Fibroblast of lung (primary cell): ENCODE measurements at places on chromosomes 4 and X. TPM values are rescaled to one million over a fixed set of nuclear protein-coding genes. Genes with fewer than 3 reads are reported as not detected.
A peak's percentile ranks its signal among the peaks of the same experiment; 100 is the strongest.

Gene CTAG2
- total RNA-seq = not detected in 2 replicates

Gene VMA21
- total RNA-seq = 39.3 and 40.1 TPM in 2 replicates

Gene MTTP
- total RNA-seq = 0.26 and 0.83 TPM in 2 replicates

Gene SPIN2A
- 0.50 and 0.51 TPM in 2 replicates for total RNA-seq

Gene ARMCX2
- total RNA-seq = 73.7 and 107 TPM in 2 replicates

Gene CXorf49
- total RNA-seq = not detected in 2 replicates

DNA sequence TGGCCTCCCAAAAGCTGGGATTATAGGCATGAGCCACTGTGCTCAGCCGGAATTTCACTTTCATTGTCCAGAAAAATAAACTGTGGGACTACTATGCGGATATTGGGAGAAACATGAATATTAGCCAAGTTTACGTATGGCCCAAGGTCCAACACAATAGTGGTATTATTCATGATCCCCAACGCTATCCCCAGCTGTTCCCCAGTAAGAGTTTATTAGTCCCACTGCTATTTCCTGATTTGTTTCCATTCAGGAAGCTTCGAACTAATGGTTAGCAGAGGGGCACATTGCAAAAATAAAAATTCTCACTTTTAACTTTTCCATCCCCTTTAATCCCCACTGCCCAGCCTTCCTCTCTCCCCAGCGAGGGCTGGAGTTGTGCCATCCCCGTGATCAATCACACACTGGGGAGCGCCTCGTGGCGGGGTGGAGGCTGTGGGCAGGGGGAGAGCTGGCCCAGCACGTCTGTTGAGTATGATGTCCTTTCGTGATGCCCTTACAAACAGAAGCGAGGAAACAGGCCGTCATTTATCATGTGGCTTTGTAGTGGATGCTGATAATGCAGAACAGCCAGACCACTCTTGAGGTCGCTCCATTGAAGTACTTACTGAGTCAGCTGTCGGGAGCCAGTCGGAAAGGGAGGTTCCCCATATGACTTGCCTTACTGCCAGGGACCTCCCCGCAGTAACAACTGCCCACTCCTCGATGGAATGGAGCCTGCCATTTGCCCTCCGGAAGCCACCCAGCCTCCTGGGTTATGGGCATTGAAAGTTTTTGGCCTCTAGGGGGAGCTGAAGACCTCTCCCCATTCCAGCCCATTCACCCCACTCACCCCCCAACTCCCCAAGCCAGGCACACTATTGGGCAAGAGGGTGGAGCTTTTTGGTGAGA, 117.0 kb downstream of the KDR start:
- DNase-seq = no peak

DNA sequence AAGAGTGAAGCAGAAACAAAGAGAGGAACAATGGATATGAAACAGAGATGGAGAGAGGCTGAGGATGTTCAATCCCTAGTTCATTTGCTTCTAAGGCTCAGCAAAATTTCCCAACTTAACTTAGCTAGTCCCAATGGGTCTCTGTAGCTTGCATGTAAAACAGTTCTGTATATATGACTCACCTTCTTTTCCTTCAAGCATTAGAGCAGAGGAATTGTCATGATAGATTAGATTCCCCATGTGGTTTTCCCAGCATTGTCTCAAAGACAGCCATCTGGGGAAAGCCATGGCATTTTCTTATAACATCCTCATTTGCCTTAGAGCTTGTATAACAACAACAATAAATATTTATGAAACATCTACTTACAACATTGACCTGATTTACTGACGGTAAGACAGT, 93.9 kb upstream of the GATB start:
- peak; percentile 52 for DNase-seq

GRCh38 chr4:176902710-176903323, 110.1 kb upstream of the VEGFC start:
- peak; percentile 85 for DNase-seq

GRCh38 chr4:54233277-54233696, 4.2 kb downstream of the PDGFRA start:
- DNase-seq = peak; percentile 89

DNA sequence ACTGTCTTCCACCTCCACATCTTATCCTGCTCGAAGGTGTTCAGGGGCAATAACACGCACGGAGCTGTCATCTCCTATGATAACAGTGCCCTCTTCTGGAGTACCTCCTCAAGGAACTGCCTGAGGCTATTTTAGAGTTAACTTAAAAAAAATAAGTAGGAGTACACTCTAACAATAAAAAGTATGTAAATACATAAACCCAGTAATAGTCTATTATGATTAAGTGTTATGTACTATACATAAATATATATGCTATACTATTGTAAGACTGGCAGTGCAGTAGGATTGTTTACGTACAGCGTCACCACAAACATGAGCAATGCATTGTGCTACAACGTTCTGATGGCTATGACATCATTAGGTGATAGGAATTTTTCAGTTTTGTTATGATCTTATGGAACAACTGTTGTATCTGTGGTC, 34.5 kb upstream of the TLR2 start:
- peak; percentile 10 for DNase-seq

DNA sequence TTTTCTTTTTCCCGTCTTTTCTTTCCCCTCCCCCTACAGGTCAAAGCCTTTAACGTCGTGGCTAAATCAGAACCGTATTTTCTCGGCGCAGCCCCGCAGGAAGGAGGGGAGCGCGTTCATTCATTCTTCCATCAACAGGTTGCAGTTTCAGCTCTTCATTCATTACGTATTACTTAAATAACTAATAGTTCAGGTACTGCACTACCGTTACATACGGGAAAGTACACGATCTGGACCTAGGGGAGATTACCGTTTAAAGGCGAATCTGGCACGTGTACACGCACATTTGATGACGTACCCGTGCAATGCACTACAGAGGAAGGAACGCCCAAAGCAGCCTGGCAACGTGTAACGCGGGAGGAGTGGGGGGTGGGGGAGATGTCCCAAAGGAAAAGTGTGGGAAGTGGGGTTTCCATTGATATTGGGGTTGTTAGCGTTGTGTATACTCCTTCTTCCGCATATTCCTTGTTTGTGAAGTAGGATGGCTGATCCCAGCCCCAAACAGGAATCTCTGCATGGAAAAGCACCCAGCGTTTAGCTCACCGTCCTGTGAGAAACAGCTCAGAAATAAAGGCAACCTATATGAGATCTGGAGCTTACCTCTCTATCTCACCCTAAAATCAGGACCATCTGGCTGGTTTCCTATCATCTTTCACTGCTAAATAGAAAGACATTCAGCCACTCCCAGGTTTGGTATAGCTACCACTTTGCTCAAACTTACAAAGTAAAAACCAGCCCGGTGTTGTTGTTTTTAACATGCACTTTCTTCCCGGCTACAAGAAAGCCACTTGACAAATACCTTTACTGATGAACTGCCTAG, 585 bp upstream of the SEC24D start:
- peak; percentile 75 for DNase-seq

GRCh38 chr4:9866931-9867330, 85.5 kb downstream of the DRD5 start:
- no peak for DNase-seq

DNA sequence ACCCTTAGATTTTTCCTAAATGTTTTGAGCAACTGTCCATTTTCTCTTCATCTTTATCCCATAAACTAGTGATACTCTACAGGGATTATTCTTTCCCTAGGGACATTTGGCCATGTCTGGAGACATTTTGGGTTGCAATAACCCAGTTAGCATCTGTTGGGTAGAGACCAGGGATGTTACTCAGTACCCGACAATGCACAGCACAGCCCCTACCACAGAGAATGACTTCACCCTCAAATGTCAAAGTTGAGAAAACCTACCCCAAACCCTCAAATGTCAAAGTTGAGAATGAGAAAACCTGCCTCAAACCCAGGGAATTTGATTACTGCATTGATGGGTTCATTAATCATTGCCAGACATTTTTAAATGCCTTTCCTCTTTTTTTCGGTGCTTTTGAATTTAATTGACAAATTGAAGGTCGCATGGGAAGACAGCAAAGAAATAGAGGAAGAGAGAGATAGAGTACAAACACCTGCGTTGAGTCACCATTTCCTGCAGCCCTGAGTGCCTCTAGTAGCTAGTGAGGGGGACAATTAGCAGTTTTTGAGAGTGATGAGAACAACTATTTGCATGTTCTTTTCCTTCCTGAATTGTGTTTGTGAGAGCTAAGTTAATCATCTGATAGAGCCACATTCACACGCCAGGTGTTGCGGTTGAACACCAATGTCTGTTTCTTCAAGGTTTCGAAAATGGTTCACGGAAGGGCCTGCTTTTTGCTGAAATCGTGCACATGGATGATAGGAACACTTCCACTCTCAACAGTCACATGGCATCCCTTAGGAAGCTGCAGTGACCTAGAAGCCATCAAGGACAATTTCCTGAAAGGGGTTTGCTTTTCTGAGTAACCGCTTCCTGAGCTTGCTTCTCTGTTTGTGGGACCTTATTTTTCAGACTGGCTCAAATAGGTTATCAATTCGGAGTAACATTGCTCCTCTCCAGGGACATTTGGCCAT, 203.9 kb upstream of the VCX3A start:
- no peak for DNase-seq

GRCh38 chr4:45082101-45082500, 355.7 kb upstream of the GNPDA2 start:
- DNase-seq = no peak

- no peak for DNase-seq
These were observed 91.6 kb downstream of the SHROOM3 start for GRCh38 chr4:76526585-76526990.

DNA sequence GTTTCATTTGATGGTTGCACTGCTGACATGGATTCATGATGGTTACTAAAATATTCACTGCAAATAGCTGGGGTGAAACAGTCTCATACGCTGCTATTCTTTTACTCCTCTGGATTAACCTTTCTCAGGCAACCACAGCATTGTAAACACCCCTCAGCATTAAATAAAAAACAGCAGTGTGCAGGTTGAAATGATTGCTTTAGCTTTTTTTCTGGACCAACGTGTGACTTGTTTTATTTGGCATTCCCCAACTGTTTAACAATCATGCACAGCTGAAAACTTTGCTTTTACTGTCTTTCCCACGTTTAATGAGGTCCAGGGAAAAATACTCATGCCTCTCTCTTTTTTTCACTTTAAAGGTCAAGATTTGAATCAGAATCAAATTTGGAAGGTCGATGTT, 490.8 kb downstream of the RAPGEF2 start:
- DNase-seq = no peak

DNA sequence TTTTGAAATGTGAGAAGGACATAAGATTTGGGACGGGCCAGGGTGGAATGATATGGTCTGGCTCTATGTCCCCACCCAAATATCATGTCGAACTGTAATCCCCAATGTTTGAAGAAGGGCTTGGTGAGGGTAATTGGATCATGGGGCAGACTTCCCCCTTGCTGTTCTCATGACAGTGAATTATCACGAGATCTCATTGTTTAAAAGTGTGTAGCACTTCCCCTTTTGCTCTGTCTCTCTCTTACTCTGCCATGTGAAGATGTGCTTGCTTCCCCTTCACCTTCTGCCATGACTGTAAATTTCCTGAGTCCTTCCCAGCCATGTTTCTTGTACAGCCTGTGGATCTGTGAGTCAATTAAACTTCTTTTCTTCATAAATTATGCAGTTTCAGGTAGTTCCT, 17.5 kb downstream of the MTMR8 start:
- no peak for DNase-seq

GRCh38 chr4:60201052-60201673, 999.0 kb upstream of the ADGRL3 start:
- peak; percentile 25 for DNase-seq

- no peak for DNase-seq
These were observed 1602.4 kb upstream of the ADGRL3 start for GRCh38 chr4:59597536-59598329.
